Fibroblast of skin of scalp (primary cell): ENCODE measurements at places on chromosomes 6 and 20.

DNA sequence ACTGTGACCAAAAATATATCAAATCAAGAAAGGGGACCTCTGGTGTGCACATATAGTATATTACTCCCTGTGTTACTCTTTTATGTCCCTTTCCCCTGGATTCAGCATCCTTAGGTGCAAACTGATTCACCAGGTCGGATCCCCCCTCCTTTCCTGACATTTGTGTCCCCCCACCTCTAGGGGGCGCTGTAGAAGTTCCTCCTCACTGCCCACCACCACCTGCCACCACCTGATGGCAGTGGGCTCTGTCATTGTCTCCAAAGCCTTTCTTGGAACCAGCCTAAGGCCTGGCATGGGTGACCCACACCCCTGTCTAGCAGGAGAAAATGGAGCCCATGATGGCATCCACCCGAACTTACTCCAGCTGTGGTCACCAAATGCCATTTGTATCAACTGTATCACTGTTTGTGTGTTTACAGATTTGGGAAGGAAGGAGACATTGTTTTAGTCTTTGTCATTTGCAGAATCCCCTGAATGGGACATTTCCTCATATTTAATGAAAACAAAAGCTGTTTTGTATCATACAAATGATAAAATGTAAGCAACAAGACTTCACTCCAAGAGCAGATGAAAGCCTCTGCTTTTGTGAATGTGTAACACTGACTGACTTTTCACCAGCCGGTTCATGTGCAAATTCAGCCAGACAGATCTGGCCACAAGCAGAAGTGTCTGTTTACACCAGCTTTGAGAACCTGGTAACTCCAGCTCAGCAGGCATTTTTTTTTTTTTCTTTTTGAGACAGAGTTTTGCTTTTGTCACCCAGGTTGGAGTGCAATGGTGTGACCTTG is 66.2 kb downstream of the ARMC2 start:
- DNase-seq: no peak

- DNase-seq: no peak
Observed at GRCh38 chr6:44826025-44826676, 438.6 kb downstream of the CDC5L start.

DNA sequence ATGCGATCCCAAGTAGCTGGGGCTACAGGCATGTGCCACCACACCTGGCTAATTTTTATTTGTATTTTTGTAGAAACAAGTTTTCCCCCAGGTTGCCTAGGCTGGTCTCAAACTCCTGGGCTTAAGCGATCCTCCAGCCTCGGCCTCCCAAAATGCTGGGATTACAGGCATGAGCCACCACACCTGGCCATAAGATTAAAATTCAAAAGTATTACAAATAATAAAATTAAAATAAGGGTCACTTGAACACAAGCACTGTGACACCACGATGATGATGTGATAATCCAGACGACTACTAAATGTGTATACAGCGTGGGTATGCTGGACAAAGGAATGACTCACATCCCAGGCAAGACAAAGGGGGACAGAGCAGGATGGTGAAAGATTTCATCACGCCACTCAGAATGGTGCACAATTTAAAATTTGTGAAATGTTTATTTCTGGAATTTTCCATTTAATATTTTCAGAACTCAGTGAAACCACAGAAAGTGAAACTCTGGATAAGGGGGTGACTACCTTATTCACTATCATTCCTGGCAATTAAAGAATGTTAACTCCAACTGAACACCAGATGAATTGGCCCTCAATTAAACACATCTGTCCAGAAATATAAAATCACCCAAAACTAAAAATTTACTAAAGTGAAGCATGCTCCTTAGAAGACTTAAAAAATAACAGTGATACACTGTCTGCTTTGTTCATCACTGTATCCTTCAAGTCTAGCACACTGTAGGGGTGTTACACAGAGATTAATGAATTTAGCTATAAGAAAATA is 13.1 kb downstream of the B4GALT5 start:
- peak; percentile 89 for DNase-seq

GRCh38 chr6:91013511-91013910 is 426.6 kb upstream of the MAP3K7 start:
- DNase-seq: no peak

- no peak for DNase-seq
Observed at GRCh38 chr20:43748274-43748673, 21.5 kb upstream of the GTSF1L start.

DNA sequence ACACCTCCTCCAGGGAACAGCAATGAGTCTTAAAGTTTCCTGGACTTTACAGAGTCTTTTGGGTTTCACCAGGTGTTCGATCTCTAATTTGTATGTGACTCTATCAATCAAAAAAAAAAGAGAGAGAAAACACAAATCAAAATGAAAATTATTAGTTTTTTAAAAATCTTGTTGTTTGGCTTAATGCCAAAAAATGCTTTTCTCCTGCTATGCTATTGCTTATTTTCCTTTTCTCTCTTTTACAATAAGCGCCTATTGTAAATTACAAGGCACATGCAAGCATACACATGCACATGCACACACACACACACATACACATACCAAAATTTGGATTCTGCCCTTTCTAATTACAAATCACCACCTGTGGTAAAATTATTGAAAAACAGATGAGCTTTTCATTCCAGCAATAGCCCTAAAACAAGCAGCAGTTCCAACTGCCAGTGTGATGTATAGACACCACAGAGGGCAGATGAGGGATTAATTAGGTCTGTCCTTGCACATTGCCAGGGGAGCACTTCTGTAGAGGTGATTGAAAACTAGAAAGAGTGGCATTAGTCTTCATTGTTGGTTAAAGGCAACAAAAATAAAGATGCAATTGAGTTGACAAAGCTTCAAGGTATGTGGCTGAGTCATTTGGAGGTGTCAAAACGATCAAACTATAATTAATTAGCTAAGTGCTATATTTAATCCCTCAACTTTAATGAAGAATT is 631.7 kb downstream of the TFAP2B start:
- DNase-seq: no peak

- DNase-seq: no peak
Observed at GRCh38 chr6:139834232-139834631, 459.8 kb upstream of the CITED2 start.

DNA sequence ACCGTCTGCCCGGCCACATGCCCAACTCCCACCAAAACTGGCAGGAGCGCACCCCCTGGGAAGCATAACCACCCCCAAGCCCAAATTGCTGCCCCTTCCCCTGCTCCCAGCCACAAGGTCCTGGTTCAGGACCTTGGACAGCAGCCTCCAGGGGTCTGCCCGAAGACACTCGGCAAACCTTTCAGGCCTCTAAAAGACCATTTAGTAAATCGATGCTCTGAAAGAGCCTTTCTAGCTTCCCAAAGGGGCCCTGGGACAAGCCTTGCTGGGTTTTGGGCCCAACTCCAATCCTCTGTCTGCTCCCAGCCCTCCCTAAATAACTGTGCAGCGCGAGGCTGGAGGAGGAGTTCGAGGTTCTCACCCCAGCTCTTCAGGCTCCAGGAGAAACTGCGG is 30.5 kb downstream of the GRM4 start:
- peak; percentile 42 for DNase-seq
